ENCODE measurements at places on chromosomes 6 and 20. TPM values are rescaled to one million over a fixed set of nuclear protein-coding genes. Genes with fewer than 3 reads are reported as not detected.

DNA sequence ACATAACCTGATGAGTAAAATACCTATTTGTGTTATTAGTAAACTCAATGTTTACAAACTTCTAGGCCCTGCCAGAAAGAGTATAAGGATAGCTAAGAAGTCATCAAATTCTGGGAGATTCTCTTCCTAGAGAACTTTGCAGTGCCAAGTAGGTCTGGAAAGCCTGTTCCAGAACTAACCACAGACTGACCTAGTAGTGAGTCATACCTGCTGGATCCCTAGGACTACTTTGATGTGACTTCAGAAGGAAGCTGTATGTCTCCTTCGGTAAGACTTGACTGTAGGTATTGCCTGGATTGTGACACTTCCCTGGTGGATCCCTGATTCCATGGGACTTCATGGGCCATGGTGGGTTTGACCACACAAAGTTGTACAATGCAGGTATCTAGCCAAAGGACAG is 131.7 kb downstream of the DNAH8 start:
- peak; percentile 79 for DNase-seq

- no peak for DNase-seq
Measured at GRCh38 chr6:158118886-158119285, 49.2 kb downstream of the SERAC1 start.

Gene PREX1
- total RNA-seq, result under 0.01 TPM

- no peak for DNase-seq
Measured at GRCh38 chr6:131160254-131160758, 25.0 kb downstream of the AKAP7 start.

DNA sequence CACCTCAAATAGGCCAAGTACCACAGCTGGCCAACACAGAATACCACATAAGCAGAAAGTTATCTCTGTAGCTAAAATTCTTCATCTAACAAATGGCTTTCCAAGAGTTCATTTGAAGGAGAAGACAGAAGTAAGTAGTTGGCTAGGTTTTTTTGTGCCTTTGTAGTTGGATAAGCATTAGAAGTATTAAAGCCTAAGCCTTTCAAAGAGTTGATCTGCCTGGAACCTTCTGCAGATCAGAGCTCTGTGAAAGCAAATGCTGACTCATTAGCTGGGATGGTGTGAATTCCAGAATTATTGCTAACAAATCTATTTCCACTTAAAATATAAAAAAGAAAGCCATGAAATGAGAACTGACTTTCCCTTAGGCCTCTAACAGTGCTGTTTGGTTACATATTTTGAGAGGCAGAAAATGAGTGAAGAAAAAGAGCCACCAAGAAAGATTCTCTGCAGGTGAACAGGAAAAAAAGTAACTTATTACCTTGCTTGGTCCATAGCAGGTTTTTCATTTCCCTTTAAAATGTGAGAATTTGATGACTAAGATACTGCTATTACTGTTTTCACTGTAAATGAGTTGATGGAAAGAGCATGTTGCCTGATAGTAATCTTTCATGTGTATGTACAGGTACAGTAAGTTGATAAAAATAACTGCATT is 763.2 kb upstream of the FLRT3 start:
- peak; percentile 62 for DNase-seq

Gene NOL7
- 83.5 TPM for total RNA-seq

DNA sequence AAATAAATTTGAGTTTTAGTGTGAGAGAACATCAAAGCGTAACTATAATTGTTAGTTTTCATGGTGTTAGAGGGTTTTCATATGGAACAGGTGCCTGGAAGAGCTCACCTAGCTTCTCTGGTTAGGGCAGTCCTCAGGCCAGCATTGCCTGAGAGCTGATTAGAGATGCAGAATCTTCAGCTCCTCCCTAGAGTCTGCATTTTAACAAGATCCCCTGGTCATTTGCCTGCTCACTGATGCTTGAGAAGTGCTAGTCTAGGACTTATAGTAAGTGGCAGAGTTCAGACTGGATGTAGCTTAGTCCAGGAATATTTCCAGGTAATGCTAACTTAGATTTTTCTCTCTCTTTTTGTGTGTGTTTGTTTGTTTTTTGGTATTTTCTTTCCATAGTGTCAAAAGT is 21.7 kb upstream of the SMIM26 start:
- DNase-seq, result no peak

- no peak for DNase-seq
Measured at GRCh38 chr20:49543071-49543857, 24.7 kb downstream of the PTGIS start.

GRCh38 chr6:131027326-131027725 is 35.7 kb downstream of the EPB41L2 start:
- no peak for DNase-seq

- peak; percentile 45 for DNase-seq
Measured at GRCh38 chr6:31143148-31143547, 4.3 kb upstream of the PSORS1C2 start.

DNA sequence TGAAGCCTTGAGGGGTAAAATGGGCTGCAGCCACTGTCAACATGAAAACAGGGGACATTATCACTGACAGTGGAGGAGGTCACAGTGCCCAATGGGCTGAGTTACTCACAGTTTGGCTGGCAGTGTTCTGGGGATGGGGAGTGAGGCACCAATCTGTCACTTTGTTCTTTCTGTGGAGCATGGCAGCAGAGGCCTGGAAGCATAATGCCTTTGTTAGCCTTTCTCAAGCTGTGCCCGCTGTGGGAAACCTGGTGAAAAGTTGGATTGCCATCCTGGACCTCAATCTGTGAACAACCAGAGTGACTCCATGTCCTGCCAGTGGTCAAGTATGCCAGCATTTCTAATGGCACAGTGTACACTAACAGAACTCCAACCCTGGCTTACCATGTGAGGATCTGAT is 143.6 kb downstream of the OR2B2 start:
- DNase-seq, result no peak

- peak; percentile 100 for DNase-seq
Measured at GRCh38 chr6:10431423-10432164, 16.7 kb upstream of the TFAP2A start.
